ENCODE measurements at places on chromosomes 6 and 20. TPM values are rescaled to one million over a fixed set of nuclear protein-coding genes. Genes with fewer than 3 reads are reported as not detected.

Gene BNIP5
- total RNA-seq, result not detected

Gene CASS4
- 1.4 TPM for total RNA-seq

Gene SLC16A10
- total RNA-seq, result not detected

Gene RBM24
- 3.0 TPM for total RNA-seq

Gene METTL24
- not detected for total RNA-seq

Gene NOTCH4
- 0.70 TPM for total RNA-seq

Gene GDAP1L1
- not detected for total RNA-seq
